ENCODE measurements at places on chromosomes 3 and 15.

- DNase-seq, result peak; percentile 31
Observed at GRCh38 chr3:63970631-63971475, 52.4 kb downstream of the PSMD6 start.

- DNase-seq, result no peak
Observed at GRCh38 chr3:58291671-58292338, 14.2 kb upstream of the RPP14 start.

DNA sequence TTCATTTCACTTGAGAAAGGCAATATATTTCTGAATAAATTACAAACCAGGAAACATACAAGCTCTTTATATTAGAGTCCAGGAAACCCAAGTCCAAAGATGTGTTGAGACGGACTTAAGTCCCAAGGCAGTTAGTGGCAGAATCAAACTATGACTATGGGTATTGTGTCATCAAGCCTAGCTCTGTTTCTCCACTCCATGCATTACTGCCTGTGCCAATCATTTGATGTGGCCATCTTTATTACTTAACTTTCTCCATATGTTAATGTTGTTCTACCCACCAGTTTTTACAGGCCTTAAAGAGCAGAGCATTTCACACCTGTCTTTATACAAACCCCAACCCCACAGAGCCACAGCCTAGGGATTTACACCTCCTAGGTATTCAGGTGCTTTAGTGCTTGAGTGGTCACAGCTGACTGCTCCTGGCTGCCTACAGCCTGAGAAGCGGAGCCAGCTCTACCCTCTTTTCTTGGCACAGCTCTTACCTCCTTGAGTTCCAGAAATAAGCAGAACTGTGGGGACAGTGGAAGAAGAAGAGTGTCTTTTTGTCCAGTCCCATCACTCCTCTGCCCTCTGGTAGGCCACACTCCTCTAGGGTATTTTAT lies 92.1 kb downstream of the DTWD1 start:
- no peak for DNase-seq

- no peak for DNase-seq
Observed at GRCh38 chr15:36734366-36734765, 154.9 kb downstream of the CDIN1 start.

- no peak for DNase-seq
Observed at GRCh38 chr15:69912116-69912515, 185.6 kb downstream of the TLE3 start.

GRCh38 chr3:161316006-161316689 lies 55.2 kb downstream of the SPTSSB start:
- no peak for DNase-seq
